ENCODE measurements at places on chromosomes 6 and 20. TPM values are rescaled to one million over a fixed set of nuclear protein-coding genes. Genes with fewer than 3 reads are reported as not detected.

ADGRF1 gene
- under 0.01 TPM for total RNA-seq

TNNC2 gene
- total RNA-seq: 0.32 TPM

FAM209B gene
- not detected for total RNA-seq

CALHM5 gene
- 7.7 TPM for total RNA-seq

SMIM28 gene
- total RNA-seq: not detected

All from fibroblast of villous mesenchyme (primary cell).